ENCODE measurements at places on chromosomes 1 and 21. TPM values are rescaled to one million over a fixed set of nuclear protein-coding genes. Genes with fewer than 3 reads are reported as not detected.

Gene SLC45A3
- 5.3 TPM for total RNA-seq

GRCh38 chr1:154219541-154219940, 1.2 kb upstream of the UBAP2L start:
- peak; percentile 41 for DNase-seq

DNA sequence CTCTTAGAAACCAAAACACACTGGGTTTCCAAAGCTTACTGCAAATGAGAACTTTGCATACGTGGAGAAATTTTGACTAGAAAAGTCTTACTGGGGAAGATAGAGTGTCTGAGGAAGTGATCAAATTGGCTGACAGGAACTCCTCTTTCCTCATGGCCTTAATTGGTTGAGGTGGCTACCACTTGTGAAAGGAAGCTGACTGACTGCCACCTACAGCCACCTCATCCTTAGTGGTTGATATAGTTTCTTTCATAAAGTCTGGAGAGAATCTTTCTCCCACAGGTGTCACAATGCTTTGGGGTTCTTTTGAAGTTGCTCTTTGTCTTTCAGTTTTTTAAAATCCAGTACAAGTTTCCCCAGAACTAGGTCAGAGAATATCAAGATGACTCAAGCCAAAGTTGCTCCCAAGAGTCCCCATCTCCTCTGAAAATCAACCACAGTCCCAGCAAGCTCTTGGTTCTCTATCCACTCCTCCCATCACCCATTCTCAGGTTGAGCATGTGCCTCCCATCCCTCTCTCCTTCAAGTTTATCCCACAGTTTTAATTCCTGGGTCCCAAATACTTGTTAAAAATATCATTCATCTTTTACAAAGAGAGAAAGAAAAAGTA, 43.3 kb downstream of the GPR88 start:
- DNase-seq: no peak

GRCh38 chr1:233725423-233725822, 111.5 kb downstream of the KCNK1 start:
- no peak for DNase-seq

DNA sequence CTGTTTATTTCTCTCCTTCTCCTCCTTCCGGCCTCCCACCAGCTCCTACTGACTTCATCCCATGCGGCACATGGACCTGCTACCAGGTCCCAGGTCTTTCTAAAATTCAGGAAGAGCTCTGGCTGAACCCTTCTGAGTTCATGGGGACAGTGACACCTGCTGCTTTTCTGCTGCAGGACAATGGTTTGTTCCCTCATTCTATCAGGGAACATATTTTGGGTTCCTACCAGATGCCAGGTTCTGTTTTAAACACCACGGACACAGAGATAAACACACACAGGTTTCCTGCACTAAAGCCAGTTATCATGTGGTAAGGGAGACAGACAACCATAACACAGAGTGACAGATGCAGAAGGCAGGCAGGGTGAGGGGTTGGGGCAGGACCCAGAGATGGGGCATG, 114.0 kb upstream of the RAB4A start:
- peak; percentile 54 for DNase-seq
